ENCODE measurements at places on chromosomes 5 and 9.
A peak's percentile ranks its signal among the peaks of the same experiment; 100 is the strongest.

GRCh38 chr9:130992682-130993032 lies 16.3 kb upstream of the LAMC3 start:
- DNase-seq: no peak

- no peak for DNase-seq
Observed at GRCh38 chr5:130279386-130279785, 375.1 kb downstream of the CHSY3 start.

DNA sequence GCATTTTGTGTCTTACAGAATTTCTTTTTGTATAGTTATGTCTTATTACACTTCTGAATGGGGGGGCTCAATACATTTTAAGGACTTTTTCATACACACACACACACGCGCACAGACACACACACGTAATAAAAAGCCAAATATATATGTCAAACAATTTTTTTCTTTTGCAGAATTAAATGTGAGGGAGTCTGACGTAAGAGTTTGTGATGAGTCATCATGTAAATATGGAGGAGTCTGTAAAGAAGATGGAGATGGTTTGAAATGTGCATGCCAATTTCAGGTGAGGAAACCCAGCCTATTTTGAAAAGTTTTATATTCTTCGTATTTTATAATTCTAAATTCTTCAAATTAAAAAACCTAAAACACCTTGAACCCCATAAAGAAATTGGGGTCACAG lies 25.6 kb downstream of the TMEFF1 start:
- no peak for DNase-seq

- DNase-seq: no peak
Observed at GRCh38 chr5:122661496-122662180, 113.2 kb upstream of the SNX2 start.

DNA sequence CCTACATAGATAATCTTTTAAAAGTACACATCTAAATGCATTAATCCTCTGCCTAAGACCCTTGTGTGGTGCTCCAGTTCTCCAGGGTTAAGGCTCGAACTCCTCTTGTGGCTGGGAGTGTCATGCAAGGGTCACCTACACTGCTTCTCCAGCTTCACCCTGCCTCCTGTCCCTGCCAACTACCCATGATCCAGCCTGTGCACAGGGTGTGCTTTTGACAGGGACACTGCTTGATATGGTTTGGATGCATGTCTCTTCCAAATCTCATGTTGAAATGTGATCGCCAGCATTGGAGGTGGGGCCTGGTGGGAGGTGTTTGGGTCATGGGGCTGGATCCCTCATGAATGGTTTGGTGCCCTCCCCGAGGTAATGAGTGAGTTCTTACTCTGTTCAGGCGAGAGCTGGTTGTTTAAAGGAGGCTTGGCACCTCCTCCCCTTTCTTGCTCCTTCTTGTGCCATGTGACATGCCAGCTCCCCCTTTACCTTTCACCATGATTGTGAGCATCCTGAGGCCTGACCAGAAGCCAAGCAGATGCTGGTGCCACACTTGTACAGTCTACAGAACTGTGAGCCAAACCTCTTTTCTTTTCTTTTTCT lies 48.5 kb downstream of the SLC22A5 start:
- DNase-seq: peak; percentile 55

DNA sequence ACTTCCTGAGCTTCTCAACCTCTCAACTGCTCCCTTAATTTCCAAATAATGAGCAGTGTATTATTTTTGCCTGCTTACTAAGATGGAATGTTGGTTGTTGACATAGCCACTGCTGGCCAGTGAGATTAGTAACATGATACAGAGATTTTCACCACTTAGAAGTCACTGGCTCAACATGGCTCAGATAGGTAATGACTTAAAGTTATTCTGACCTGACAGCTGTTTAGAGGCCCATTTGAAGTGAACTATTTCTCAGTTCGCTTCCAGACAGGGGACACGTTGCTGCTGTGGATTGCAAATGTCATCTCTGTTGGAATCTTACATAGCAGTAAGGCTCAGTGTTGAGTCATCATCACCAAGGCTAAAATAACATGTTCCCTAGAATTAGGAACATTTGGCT lies 490.2 kb downstream of the TLE4 start:
- no peak for DNase-seq

DNA sequence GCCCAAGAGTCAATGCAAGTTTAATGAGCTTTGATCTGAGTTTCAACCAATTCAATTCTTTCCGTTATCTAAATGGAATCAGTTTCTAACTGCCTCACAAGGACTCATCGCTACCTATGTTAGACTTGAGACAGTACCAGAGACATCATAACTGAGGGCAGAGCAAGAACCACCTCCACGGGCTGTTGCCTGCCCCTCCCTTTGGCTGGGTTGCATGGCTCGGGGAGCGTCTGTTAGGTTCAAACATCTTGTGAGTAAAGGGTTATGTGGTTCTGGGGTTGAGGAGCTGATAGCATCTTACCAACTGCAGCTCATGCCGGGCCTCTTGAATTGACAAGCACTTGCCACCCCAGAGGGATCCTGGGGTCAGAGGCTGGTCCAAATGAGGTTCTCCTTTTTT lies 457.9 kb downstream of the ENC1 start:
- DNase-seq: no peak

DNA sequence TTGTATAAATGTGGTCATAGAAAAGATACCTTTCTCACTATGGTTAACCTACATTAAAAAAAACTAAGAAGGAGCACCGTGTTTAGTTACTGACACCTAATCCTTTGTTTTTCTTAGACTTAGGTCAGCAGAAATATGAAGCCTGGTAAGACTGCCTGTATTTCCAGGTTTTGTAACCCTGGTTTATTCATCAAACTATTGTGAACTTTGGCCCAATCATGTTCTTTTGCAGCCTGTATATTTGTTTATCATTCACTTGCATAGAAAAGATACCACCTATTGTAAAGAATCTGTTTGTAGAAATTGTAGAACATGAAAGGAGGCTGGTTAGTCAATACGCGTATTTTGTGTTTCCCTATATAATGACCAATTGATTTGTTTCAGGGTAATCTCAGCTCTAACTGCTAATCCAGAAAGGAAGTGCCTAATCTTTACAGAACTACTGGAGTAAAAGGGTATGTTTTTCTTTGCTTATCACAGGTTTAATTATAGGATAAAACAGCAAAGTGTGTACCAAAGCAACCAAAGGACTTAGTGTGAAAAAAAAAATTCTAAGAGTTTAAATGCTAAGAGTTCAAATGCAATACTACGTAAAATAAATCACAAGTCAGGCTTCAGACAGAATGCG lies 103.6 kb downstream of the LURAP1L start:
- DNase-seq: no peak

- peak; percentile 72 for DNase-seq
Observed at GRCh38 chr5:151223447-151224264, at the start of gene CCDC69. Gene CCDC69 (minus strand): TSS chr5:151224092. CDS start chr5:151223970, 122 bp downstream.

- no peak for DNase-seq
Observed at GRCh38 chr9:92482329-92482728, at the start of gene ASPN. Gene ASPN (minus strand): TSS chr9:92482506.

GRCh38 chr9:93064392-93065134 lies 6.1 kb downstream of the SUSD3 start:
- DNase-seq: peak; percentile 86

DNA sequence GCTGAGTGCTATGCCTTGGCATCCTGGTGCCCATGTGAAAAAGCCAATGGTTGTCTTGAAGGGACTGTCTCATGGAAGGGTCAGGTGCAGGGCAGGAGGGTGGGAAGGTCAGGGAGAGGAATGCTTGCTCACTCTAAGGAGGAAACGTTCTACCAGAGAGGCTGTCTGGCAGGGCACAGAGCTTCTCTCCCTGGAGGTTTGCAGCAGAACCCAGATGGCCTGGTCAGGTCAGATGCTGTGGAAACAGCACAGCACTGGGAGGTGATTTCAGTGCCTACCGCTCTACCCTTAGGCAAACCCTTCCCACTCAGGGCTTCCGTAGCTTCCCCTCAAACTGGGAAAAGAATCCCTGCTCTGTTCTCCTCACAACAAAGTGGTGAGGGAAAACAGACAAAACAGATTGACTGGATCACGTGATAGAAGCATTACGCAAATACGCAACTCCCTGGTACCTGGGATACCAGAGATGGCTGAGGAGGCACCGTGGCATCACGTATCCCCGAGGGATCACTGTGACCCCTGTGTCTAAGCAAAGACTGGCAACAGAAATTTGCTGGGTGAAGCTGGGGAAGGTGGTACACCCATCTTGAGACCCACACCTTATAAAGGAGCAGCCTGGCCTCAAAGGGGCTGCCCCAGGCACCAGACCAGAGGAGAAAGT lies 3.9 kb upstream of the MGAT1 start:
- no peak for DNase-seq

DNA sequence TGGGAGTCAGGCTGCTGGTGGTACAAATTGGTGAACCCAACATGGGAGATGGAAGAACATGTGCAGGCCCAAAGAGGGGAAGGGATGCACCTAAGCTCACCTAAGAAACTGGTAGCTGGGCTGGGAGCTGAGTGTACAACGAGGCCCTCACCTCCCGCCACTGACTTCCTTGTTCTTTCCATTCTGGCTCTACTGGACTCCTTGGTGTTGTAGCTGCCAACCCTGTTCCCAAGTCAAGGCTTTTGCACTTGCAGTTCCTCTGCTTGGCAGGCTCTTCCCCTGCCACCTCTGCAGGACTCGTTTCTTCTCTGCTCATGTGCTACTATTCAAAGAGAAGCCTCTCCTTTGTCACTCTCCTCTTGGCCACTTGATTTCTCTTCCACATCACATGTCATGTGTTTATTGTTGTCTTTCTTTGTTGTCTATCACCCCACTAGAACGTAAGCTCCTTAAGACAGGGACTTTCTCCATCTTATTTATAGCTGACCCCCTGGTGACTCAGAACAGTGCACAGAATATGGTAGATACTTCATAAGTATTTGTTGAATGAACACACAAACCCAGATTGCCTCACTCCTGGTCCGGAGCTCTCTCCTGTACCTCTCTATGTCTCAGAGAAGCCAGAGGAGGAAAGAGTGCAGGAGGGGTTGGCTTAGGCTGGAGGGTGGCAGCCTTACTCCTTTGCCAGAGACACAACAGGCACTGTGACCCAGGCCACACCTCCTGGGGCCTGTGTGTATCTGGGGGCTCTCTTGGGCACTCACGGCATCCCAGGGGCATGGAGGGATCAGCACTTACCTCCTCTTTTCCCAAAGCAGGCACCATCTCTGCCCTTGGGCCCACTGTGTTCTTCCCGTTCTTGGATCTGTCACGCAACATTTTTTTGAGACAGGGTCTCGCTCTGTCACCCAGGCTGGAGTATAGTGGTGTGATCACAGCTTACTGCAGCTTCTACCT lies 5.2 kb upstream of the SPINK4 start:
- DNase-seq: no peak

- no peak for DNase-seq
Observed at GRCh38 chr9:128020692-128021091, 39.9 kb upstream of the EEIG1 start.

DNA sequence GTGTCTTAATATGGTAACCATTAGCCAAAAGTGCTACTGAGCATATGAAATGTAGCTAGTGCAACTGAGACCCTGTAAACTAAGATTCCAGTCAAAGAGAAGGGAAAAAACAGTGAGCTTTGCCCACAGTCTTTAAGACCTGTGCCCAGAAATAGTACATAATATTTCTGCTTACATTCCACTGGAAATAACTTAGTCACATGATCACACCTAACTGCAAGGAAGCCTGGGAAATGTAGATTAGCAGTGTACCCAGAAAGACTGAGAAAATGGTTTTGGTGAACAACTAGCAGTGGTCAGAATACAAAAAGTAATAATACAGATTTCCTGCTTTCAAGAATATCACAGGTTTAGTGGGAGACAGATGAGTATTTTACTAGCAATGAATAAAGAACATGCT lies 2.5 kb upstream of the CPLANE1 start:
- DNase-seq: no peak

- no peak for DNase-seq
Observed at GRCh38 chr5:99088309-99088708, 159.5 kb upstream of the CHD1 start.

DNA sequence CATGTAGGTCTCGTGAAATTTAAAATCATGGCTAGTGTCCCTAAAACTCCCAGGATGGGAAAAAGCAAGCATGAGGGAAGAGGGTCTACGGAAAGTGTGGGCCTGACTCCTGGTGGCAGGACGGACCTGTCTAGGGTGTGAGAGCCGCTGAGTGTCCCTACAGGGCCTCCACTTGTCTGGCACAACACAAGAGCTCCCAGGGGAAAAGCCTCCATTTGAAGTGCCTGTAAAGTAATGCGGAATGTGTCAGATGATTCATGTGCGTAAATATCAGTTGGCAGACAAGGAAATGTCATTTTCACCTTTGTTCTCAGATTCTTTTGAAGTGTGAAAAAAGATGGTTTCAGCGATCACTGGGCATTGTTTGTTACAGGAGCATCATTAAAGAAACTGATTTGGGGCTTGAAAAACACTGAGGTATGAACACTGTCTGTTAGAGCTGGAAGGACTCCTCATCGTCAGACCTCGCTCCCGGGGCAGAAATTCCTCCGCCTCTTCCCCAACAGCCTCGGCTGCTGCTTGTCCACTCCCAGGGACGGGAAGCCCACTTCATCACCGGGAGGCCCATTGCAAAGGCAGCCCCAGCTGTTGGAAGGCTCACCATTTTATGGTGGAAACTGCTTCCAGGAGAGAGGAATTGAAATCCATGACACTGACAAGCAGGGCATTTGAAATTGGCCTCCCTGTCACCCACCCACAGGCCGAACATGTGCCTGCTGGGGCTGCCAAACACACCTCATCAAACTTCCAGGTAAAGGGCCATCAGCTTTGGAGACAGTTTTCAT lies 240.8 kb downstream of the FSTL4 start:
- DNase-seq: no peak

- no peak for DNase-seq
Observed at GRCh38 chr5:37090781-37091180, 158.4 kb downstream of the CPLANE1 start.

DNA sequence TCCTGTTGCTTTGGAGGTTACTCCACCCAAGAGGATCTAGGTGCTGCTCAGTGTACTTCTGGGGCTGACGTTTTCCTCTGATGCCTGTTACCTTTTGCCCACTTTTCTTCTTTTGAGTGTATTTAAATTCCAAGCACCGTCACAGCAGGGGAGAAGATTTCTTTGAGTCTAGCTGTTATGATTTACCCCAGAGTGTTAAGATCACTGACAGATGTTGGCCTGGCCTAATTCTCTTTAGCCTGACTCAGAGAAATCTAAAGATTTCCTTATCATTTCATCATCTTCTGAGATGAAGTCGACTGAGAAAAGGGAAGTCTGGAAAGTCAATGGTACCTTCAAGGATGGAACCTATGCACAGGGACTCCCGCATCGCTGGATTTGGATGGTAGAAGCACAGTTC lies 191.5 kb downstream of the FBXL7 start:
- no peak for DNase-seq

GRCh38 chr5:149749481-149750365 lies 19.6 kb downstream of the PPARGC1B start:
- DNase-seq: no peak

DNA sequence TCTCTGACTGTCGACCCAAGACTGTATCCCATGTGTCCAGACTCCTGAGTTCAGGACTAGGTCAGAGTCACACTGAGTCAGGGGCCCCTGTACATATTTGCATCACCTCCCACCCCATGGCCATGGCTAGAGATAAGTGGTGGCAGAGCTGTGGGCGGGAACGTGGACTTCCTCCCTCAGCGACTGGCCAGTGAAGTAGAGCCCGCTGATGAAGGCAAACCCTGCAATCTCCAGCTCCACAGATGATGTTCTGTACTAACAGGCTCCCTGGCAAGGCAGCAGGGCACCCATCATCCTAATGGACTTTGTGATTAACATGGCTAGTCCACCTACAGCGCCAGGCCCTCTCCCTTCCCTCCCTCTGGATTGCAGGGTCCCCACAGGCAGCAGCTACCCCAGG lies 110.5 kb upstream of the LRRTM2 start:
- DNase-seq: no peak

GRCh38 chr9:75200892-75201470 lies 112.7 kb downstream of the OSTF1 start:
- DNase-seq: no peak

- DNase-seq: no peak
Observed at GRCh38 chr5:167866797-167867196, 424.6 kb upstream of the WWC1 start.
